ENCODE measurements at places on chromosomes 6 and 20.

GRCh38 chr6:53938810-53939209 is 144.0 kb downstream of the LRRC1 start:
- no peak for DNase-seq

DNA sequence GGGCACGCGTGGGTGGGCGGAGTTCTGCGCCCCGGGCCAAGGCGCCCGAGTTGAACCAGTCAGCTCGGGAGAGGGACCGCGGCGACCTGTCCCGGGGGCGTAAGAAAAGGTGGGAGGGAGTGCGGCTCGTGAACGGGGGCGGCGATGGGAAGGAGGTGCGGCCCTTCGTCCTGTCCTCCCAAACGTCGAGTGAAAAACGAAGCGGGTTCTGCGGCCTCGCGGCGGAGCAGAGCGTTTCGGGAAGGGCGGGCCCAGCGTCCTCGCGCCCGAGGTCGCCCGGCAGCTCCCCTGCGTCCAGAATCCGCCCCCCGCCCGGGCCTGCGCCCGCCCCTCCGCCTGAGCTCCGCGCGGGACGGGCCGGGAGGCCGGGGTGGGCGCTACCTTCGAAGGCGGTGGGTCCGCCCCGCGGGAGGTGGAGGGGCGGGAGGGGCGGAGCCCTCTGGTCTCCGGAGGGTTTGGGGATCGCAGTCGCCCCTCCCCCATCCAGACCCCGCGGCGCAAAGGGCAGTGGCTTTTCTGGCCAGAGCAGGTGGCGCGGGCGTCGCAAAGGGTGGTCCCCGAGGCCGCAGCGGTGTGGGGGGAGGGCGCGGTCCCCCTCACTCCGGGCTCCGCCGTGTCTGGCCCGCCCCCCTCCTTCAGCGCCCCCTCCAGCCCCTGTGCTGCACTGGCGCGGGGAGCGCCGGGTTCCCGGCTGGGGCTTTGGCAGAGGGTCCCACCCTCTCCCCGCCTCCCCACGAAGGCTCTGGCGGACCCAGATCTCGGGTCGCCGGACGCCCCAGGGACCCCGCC is 838 bp downstream of the STMN3 start:
- DNase-seq, result peak; percentile 48

- DNase-seq, result no peak
These were observed 137.0 kb upstream of the TNFAIP3 start for GRCh38 chr6:137729866-137730629.

DNA sequence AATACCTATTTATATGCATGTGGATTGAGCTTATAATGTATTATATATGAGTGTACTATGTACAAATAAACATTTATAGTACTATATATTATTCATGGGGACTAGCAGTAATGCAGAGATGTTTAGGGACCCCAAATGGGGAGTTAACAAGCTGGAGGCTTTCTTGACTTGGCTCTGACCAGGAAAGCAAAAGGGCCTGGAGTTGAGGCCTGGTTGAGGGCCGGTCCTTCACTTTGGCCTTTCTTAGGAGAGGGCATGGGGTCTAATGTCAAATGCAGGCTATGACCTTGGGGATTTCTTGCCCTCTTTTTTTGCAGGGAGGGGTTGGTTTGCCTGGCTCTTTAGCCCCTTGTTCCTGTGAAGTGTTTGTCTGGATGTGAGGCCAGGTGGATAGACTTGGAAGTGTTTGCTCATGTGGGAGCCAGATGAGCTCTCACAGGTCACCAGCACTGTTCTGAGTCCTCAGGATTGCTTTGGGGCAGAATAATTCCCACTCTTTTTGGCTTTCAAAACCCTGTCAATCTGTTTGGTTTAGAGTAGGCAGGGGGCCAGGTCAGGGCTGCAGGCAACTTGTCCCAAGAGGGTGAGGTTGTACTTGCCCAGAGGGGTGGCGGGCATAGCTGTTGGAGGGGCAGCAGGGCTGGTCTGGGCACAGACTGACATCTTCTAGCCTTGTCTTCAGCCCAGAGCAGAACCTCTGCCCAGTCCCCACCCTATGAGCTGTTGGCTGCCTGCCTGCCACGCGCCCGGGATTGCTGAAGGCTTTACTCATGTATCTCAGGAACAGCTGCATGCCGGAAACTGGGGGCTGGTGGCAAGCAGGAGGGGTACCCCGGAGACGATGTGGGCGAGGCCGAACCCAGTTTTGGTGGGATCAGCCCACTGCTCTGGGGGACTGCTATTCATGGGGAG is 14.6 kb downstream of the TJAP1 start:
- no peak for DNase-seq

- no peak for DNase-seq
These were observed 40.5 kb downstream of the FAM110A start for GRCh38 chr20:873875-874607.

DNA sequence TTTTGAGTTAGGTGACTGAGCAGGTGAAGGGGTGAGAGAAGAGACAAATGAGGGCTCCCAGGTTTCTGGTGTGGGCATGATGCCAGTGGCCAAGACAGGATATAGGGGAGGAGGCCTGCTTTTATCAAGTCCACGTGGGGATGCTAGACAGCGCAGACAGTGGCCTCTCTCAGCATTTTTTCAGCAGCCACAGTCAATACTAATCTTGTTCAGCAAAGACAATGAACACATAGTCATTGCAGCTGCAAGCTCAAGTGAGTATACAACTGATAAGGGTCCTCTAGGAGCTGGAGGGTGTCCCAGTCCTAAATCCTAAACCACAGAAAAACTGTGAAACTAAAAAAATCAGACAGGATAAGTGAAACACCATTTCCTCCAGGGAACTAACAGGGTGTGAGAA is 48.6 kb downstream of the UQCC1 start:
- no peak for DNase-seq

Measured in GDM1 (cell line).